Activated CD8-positive, alpha-beta memory T cell treated with anti-CD3 and anti-CD28 coated beads for 1 hour (primary cell): ENCODE measurements at places on chromosomes 5 and 9.

GRCh38 chr5:178331491-178331996 lies 98.9 kb upstream of the PHYKPL start:
- no peak for DNase-seq

DNA sequence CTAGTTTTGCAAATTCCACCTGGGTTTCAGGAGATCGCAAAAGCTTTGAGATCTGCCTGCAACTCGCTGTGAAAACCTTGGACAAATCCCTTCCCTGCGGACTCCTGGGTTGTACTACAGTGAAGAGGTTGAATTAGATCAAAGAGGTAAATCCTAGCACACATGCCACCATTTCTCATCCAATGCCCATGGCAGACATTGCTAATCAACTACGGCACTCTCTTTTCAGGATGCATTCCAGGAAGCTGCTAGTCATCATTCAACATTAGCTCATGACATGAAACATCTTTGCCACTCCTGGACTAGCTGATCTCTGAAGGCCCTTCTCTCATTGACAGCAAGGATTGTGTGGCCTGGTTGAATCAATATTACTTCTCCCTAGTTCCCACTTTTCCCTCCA lies 46.1 kb downstream of the PCDH1 start:
- DNase-seq, result no peak

DNA sequence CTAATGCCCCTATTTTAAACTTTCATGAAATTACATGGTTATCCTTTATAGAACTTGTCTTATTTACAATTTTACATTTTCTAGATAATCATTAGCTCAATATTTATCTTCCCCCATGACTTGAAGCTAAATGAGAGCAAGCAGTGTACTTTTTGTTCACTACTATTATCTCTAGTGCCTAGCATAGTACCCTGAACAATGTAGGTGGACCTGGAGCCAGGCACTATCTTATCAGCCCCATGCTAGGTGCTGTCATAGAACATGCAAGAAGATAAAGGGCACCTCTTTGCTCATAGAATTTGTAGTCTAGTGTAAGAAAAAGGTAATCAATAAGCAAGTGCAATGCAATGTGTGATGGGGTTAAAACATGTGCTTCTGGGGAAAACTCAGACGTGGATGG lies 399.9 kb downstream of the ELAVL2 start:
- no peak for DNase-seq

GRCh38 chr5:59385700-59386099 lies 507.8 kb downstream of the PDE4D start:
- no peak for DNase-seq

DNA sequence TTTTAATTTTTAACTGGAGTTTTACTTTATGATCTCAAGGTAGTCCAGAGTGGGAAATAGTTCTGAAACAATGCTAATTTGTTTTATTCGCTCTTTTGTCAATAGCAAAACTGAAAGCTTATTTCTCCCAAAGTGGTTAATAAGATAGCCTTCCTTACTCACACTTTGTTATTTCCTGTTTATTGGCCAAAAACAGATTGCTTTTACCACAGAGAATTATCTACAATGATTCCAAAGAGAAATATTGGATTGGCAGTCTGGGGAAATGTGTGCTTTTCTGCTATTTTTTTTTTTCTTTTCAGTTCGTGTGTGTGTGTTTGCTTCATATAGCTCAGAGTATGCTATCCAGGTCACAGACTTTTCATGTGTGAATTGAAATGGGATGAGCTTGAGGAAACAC lies 756.7 kb upstream of the RGMB start:
- DNase-seq, result no peak

GRCh38 chr9:128233817-128234406 lies 30.7 kb downstream of the DNM1 start:
- no peak for DNase-seq

GRCh38 chr9:129813661-129814060 lies 10.3 kb downstream of the TOR1A start:
- DNase-seq, result no peak

GRCh38 chr9:18971909-18972308 lies 61.1 kb downstream of the SAXO1 start:
- DNase-seq, result no peak

GRCh38 chr5:138702166-138703077 lies 50.8 kb upstream of the CTNNA1 start:
- no peak for DNase-seq

GRCh38 chr5:39455645-39456044 lies 30.9 kb upstream of the DAB2 start:
- DNase-seq, result no peak

GRCh38 chr5:101364469-101364868 lies 461.4 kb upstream of the ST8SIA4 start:
- no peak for DNase-seq

DNA sequence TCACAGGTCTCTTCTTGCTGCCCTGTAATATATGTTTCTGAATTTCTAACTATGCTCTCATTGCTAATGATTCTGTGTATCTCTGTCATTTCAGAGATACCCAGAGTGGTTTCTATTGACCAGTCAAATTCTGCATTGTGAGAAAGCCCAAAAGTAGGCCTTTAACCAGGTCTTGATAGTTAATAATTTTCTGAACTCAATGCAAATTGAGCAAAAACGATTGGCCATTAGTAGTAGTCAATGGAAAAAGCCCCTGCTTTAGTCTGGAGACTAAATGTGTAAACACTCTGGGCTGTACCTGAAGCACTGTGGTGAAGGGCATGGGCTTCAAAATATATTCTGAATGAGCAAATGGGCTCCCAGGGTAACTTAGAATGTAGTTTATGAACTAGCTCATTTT lies 307.6 kb downstream of the ARL15 start:
- no peak for DNase-seq

DNA sequence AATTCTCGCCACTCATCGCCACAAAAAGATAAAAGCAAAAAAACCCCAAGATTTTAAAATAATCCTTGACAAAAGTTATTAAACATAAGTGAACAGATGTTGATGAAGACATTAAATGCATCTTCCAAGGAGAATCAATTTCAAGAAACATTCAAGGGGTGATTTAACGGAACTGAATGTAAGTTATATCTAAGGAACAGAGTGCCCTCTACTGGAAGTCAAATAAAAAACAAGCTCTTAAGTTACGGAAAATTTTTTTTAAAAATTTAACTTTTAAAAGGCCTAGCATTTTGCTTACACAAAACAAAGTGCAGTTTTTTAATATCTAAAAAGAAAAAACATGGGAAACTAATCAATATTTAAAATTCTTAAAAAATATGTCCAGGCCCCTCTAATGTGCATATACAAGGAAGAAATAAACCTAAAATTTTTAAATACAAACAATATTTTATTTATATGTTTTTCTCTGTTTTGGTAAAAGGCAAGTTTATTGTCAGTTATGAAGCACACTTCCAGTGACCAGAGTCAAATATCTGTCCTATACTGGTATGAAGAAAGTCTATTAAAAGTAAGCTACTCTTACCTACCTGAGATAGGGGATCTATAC lies 28.0 kb downstream of the TEX10 start:
- DNase-seq, result no peak

GRCh38 chr5:142686210-142686734 lies 382 bp upstream of the FGF1 start:
- no peak for DNase-seq

GRCh38 chr5:107764976-107765804 lies 94.5 kb upstream of the EFNA5 start:
- no peak for DNase-seq

DNA sequence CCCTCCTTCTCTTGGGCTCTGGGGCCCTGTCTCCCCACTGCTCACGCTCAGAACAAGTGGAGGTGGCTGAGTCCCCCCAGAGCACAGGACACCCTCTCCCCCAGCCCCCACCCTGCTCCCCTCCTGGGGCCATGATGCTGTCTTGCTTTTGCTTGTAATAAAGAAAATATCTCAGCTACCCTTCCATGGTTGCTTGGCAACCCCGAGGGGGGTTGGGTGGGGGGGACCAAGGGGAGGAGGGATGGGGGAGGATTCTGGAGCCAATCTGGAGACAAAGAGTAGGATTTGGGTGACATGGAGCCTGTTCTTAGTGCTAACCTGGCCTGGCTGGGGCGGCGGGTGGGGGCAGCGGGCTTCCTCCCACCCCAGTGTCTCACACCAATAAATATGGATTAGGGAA lies 16.1 kb upstream of the CERCAM start:
- DNase-seq, result no peak

DNA sequence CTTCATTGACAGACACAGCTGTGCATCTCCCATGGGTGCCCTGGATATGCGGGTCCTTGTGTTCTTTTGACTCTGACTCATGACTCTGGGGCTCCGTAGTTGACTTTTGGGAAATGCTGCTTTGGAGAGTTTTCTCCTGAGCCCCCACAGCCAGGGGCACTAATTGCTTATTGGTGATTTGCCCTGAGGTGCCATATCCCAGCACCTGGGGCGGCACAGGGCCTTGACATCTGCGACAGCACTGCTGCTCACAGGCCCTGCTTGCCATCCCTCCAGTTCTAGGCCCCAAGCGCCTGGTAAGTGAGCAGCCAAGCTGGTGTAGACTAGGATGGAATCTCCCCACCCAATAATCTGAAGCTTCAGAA lies 75.1 kb downstream of the AMBP start:
- DNase-seq, result no peak

DNA sequence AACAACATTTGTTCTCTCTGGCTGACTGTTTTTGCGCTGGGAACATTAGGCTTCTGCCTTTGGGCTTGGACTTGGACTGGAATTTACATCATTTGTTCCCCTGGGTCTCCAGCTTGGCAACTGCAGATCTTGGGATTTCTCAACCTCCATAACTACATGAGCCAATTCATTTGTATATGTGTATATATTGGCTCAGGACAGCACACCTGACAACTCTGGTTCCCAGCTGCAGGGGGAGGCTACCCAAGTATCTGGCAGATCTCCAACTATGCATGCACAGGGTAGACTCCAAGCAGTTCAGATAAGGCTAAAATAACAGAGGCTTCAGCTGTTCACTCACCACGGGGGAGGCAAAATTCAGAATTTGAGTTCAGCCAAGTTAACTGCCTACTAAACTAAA lies 31.6 kb upstream of the F2RL1 start:
- no peak for DNase-seq

GRCh38 chr5:172389578-172390112 lies 64.7 kb downstream of the SH3PXD2B start:
- DNase-seq, result no peak

DNA sequence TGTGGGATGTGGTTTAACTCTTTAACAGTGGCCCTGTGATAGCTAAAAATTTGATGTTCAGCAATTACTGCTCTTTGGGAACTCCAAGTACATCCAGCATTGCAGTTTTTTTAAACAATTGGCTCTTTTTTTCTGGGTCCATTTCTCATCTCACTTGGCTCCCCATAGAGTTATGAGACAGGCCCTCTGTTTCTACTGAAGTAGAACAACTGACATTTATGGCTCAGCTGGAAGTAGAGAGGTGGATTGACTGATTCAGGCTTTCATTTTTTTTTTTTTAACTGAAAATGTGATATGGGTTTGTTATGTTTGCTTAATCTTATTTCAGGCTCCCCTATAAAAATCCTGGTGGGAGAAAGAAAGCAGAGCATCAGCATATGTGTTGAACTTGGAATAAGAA lies 96.6 kb upstream of the CD180 start:
- DNase-seq, result no peak

GRCh38 chr5:73327908-73328455 lies 120.6 kb downstream of the FOXD1 start:
- DNase-seq, result no peak

DNA sequence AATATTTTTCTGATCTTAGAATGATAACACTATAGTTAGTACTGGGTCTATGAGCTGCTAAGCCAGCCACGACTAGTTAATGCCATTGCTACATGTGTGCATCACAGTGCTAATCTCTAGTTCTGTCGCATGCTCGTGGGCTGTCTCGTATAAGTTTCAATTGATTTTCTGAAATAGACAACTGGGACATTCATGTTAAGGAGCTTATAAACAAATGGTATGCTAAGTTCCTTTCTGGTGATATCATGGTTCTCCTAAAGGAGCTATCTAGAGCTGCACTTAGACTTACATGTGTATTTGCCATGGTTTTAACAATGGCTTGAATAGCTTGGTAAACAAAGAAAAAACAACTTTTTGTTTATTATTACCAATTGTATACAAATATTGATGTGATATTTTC lies 46.2 kb downstream of the F2RL2 start:
- no peak for DNase-seq

GRCh38 chr5:56309262-56309826 lies 76.2 kb upstream of the ANKRD55 start:
- DNase-seq, result no peak

DNA sequence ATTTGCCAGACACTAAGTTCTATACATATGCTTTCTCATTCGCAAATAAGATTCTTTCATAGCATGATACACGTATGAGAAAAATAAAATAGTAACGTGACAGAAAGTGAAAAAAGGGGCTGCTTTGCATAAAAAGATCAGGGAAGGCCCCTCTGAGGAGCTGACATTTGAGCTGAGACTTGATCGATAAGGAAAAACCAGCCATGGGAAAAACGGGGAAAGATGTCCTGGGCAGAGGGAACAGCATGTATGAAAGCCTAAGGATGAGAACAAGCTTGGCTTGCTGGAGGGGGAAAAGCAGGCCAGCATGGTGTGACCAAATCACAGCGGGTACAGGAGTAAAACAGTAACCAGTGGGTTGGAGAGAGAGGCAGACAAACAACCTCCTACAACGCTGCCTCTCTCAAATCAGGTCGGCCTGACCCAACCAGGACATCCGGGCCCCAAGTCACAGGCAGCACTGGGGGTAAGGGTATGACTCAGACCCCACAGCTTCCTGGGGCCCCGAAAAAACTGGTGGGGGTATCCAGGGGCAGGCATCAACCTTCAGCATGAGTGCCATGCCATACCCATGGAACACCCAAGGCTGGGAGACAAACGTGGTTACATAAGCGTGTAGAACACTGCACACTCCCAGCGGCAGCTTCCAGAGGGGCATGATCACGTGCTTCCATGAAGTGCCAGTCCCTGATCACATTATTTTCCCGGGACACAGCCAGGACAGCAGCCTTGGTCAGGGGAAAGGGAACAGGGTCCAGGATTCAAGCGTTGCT lies 2.2 kb downstream of the TNIP1 start:
- no peak for DNase-seq

- no peak for DNase-seq
These were observed 64.8 kb downstream of the NUP214 start for GRCh38 chr9:131190191-131190590.

GRCh38 chr5:32712481-32713360 lies 1.6 kb downstream of the NPR3 start:
- DNase-seq, result no peak

- no peak for DNase-seq
These were observed 193.5 kb downstream of the GAS1 start for GRCh38 chr9:86753836-86754235.

GRCh38 chr5:153970496-153970895 lies 68.2 kb downstream of the FAM114A2 start:
- no peak for DNase-seq
